Fibroblast of skin of left quadriceps (primary cell): ENCODE measurements at places on chromosomes 5 and 9.

DNA sequence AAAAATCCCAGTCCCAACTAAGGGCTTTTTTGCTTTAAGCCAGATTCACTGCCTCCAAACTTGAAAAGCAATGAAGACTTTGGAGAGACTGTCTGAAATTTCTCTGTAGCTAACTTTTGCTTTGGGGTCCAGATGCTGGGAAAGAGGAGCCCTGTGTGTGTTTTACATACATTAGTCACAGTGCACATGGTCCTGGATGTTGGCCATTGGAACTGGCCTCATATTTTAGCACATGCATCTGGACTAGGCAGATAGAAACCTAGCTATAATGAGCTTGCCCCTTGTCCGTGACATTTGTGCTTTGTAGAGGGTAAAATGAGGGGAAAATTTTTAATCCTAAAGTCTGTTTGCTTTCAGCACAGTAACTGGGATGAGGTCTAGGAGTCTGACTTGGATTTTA, 421.7 kb downstream of the CDK5RAP2 start:
- DNase-seq, result no peak

DNA sequence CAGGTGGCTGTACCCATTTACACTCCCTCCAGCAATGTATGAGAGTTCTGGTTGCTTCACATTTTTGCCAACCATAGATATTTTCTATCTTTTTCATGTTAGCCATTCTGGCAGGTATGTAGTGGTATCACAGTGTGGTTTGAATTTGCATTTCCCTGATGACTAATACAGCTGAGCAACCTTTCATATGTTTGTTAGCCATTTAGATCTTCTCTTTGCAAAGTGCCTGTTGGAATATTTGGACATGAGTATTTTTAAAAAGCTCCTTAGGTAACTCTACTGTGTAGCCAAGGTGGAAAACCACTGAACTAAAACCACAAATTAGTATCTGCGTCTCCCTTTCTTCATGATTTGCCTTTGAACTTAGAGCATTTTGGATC, 31.9 kb downstream of the IRF1 start:
- peak; percentile 39 for DNase-seq

GRCh38 chr5:75818661-75819060, 101.4 kb upstream of the POC5 start:
- DNase-seq, result no peak

GRCh38 chr5:162911873-162912272, 525.5 kb upstream of the CCNG1 start:
- no peak for DNase-seq

GRCh38 chr5:142896325-142897007, 126.3 kb downstream of the ARHGAP26 start:
- no peak for DNase-seq

GRCh38 chr9:761176-761792, 80.2 kb upstream of the DMRT1 start:
- no peak for DNase-seq

DNA sequence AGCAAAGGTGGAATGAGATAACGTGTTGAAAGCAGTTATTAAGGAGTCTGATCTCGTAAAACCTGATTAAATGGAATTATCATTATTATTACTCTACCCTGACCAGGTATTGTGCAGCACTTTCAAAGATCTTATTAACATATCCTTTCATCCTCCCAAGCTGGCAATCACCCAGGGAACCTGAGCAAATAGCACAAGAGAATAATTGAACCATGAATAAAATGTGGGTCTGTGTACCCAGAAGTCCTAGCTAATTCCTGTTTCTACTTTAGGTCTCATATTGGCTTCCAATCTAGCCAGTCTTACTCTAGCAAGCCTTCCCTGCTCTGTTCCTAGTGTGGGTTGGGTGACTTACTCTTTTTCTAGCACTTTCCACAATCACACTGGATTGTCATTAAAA, 162.2 kb upstream of the STK32A start:
- DNase-seq, result no peak

DNA sequence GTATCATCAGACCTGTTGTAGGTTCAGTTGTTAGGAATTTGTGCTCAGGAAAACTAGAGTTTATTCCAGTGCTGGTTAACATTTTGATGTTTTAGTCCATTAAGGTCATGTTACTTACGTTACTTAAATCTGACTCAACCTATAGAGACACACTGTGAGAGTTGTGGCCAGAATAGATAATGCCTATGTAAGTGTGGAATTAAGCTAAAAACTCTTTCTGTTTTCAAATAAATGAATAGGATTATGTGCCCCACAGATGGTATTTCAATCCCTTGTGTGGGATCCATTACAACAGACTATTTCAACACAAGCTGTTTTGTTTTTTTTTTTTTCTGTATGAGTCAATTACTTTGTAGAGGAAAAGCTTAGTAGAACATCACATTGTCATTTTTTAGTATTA, 68.1 kb downstream of the MEGF10 start:
- DNase-seq, result peak; percentile 34

DNA sequence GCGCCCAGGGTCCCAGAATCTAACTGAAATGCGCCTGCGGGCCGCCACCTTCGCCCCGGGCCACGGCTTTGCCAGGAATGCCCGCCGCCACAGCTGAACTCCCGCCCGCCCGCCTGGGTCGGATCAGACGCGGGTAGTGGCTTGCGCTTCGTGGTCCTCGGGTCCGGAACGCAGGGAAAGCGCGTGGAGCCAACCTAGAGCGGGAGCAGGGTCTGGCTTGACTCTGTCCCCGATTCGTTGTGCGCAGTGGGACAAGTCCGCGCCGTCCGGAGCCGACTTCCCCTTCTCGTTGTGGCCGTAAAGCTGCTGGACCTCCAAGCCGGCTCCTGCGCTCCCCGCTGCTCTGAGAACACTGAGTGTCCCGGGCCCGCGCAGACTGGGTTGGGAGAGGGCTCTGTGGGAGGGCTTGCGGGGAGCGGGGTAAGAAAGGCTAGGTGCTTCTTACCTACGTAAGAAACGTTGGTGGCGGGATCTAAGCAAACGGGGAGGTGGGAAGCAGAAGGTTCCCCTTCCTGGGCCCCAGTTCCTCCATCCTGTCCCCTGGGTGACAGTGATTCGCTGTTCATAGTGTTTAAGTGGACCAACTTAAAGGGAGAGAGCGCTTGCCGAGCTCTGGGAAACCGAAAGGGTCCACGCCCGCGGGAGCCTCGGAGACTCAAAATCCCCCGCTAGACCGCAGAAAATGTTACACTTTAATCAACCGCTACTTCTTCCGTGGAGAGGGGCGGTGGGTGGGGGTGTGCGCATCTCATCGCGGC, 4.4 kb upstream of the FOXE1 start:
- no peak for DNase-seq
